Frontal cortex (tissue), 4 donors: ENCODE measurements at places on chromosomes 2 and 18. TPM values are rescaled to one million over a fixed set of nuclear protein-coding genes. Genes with fewer than 3 reads are reported as not detected.

Gene RFX8
- total RNA-seq: 0.41 TPM

Gene VAMP5
- total RNA-seq: 3.3 TPM

Gene XDH
- total RNA-seq: not detected

Gene TDRD15
- under 0.01 TPM for total RNA-seq

Gene CERS6
- total RNA-seq: 137 TPM

Gene SMYD5
- total RNA-seq: 19.6 TPM

Gene EN1
- not detected for total RNA-seq

Gene CKAP2L
- total RNA-seq: 2.0 TPM

Gene ZNF385B
- total RNA-seq: 7.7 TPM

Gene ASTL
- not detected for total RNA-seq
